ENCODE measurements at places on chromosomes 4 and X.

DNA sequence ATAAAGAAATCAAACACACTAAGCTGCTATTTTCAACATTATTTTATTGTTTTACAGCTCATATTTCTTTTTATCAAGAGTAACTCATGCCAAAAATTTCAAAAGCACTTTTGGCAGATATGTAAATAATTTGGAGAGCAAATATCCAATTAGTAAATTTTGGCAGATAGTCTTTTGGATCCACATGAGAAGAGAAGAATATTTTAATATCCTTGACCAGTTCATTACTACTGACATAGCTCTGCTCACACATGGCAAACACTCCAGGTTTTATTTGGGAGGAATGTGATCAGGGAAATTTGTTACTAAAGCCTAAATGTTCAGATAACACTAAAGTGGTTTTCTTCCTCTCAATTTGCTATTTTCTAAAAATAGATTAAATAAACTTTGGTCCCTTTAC is 1054.3 kb downstream of the FAT4 start:
- no peak for DNase-seq

DNA sequence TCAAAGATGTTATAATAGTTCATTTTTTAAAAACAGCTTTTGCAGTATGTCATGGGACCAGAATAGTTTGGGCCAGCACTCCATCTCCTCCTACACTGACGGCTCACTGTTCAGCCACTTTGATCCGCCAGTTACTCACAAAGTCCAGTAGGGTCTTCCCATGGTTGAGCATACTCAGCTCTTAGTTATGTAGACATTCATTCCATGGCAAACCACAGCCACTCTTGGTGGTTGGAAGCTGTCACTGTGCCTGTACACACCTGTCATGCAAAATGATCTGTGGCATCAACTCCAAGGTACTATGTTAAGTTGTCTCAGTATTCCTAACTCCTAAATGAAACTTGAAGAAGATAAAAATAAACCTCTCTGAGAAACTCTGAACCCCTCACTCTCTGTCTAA is 127.2 kb downstream of the NR3C2 start:
- no peak for DNase-seq

DNA sequence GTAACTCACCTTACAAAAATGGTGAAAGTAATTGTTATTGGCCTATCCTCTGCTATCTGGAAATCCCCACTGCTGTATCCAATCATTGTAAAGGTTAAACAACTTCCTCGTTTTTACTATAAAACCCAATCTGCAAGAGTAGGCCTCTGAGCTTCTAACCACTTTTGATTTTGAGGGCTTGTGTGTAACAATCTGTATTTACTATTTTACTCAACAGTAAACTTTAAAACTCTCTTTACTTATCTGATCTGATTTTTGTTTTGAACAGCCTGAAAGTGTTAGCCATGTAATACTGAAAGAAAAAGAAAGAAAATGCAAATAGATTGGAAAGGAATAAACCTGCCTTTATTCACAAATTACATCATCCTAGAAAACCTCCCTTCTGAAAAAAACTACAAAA is 63.1 kb downstream of the SLC10A7 start:
- DNase-seq, result peak; percentile 16

DNA sequence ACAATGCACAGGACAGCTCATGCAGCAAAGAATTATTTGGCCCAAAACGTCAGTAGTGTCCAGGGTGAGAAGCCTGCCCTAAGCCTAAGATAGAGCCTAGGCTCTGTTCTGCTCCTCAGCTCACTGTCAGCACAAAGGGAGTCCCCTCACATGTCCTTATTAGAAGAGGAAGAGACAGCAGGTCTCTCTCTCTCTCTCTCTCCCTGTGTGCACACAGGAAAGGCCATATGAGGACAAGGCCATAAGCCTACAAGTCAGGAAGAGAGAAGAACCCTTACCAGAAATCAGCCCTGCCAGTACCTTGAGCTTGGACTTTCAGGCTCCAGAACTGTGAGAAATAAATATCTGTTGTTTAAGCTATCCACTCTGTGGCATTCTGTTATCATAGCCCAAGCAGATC is 20.4 kb downstream of the FAM184B start:
- DNase-seq, result no peak

- no peak for DNase-seq
Observed at GRCh38 chr4:141705747-141706377, 69.5 kb downstream of the IL15 start.

DNA sequence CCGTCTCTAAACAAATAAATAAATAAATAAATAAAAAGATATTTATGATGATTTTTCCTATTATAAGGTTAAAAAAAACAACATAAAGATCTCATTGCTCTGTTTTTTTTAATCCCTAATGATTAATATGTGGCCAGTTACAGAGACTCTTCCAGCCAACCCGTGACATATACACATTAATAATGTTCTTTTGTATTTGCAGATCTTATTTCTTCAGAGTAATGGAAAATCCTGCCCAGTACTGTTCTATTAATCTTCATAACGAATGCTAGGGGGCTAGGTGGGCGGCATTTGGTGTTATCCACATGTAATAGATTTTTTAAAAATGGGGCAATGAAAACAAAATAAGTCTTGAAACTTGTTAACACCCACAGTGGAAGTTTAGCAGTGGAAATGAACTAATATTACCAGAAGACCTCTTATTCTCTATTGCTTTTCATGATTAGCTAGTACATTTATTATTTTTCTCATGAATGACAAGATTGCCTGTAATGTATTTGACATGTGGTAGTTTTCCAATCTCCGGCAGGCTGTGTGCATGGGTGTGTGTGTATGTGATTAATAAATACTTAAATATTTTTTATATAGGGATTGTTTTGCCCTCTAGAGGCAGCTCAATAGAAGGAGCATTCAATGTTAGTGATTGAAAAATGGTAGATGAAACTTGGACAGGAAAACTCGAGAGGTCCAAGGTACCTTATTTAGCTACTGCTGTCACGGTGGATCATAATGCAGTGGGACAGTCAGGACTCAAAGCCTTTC is 457.4 kb downstream of the IL1RAPL1 start:
- no peak for DNase-seq

GRCh38 chr4:92091335-92091734 is 212.4 kb upstream of the GRID2 start:
- DNase-seq, result peak; percentile 21

- DNase-seq, result peak; percentile 6
Observed at GRCh38 chr4:22413471-22413870, 102.4 kb downstream of the ADGRA3 start.

GRCh38 chr4:7043284-7044136 is at the start of gene TADA2B:
TADA2B (plus strand) TSS chr4:7043372; CDS start chr4:7043580, 208 bp downstream.
- peak; percentile 48 for DNase-seq

- no peak for DNase-seq
Observed at GRCh38 chr4:7297881-7298280, 105.5 kb downstream of the SORCS2 start.
